NB4 (cell line): ENCODE measurements at places on chromosomes 16 and 17.

GRCh38 chr16:27324851-27325301 lies 11.1 kb downstream of the IL4R start:
- DNase-seq: no peak

DNA sequence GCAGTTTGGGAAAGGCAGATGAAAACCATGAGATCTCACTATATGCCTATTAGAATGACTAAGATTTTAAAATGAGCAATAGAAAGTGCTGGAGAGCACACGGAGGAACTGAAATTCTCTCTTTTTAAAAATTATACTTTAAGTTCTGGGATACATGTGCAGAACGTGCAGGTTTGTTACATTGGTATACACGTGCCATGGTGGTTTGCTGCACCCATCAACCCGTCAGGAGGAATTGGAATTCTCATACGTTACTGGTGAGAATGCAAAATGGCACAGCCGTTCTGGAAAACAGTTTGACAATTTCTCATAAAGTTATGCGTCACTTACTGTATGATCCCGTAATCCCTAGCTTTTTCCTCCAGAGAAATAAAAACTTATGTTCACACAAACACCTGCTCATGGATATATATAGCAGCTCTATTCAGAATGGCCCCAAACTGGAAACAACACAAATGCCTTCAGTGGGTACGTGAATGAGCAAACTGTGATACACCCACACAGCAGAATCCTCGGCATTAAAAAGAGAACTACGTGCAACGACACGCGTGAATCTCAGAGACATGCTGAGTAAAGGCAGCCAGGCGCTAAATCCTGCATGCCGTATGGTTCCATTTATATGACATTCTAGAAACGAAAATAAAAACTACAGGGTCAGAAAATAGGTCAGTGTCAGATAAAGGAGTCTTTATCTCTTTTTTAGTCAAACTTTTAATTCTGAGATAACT lies 11.8 kb downstream of the PIK3R6 start:
- no peak for DNase-seq

GRCh38 chr17:28331891-28332420 lies 3.3 kb downstream of the IFT20 start:
- DNase-seq: no peak

DNA sequence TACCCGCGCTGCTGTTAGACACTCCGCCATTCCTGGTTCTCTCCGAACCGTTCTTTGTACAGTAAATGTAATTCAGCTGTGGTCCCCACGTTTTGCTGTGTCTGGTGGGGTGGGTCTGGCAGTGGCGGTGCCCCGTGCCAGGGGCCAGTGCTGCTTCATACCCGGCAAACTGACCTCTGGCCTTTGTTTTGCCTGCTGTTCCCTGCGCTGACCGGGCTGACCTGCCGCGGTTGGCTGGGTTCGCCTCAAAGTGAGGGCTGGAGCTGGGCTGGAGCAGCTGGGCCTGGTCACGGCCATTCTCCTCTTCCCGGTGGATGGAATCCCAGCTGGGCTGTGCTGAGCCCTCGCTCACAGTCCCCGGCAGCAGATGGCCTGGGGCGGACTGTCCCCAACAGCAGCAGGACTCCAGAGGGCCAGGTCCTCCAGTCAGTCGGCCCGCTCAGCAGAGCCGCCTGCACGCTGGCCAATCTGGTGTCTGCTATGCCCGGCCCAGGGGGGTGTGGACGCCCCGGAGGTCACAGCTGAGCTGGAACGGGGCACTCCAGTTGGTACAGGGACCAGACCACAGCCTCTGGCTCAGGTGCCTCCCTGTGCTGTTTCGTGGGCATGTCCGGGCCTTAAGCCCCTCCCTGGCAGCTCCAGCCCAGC lies 1.5 kb upstream of the WFIKKN1 start:
- DNase-seq: no peak
